ENCODE measurements at places on chromosomes 6 and 20. TPM values are rescaled to one million over a fixed set of nuclear protein-coding genes. Genes with fewer than 3 reads are reported as not detected.

- DNase-seq: no peak
Observed at GRCh38 chr6:91117550-91117949, 530.7 kb upstream of the MAP3K7 start.

- no peak for DNase-seq
Observed at GRCh38 chr6:14598017-14598864, 480.7 kb downstream of the CD83 start.

- no peak for DNase-seq
Observed at GRCh38 chr20:14538433-14538832, 201.0 kb upstream of the FLRT3 start.

DNA sequence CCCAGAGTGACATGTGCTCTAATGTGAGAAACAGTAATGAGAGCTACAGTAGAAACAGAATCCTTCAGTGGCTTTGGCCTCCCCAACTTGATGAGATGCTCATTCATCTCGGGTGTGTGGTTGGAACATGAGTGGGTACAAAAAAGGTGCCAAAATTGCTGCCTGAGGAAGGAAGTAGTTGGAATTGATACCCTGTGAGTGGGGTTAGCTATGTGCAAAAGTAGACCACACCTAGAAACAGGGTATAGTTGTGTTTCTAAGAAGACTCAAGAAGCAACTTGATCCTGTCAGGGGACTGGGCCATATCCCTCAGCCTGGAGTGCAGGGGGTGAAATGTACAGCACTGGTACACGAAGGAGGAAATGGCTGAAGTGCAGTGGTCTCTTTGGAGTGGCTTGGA lies 206.4 kb upstream of the SUPT3H start:
- DNase-seq: no peak

DNA sequence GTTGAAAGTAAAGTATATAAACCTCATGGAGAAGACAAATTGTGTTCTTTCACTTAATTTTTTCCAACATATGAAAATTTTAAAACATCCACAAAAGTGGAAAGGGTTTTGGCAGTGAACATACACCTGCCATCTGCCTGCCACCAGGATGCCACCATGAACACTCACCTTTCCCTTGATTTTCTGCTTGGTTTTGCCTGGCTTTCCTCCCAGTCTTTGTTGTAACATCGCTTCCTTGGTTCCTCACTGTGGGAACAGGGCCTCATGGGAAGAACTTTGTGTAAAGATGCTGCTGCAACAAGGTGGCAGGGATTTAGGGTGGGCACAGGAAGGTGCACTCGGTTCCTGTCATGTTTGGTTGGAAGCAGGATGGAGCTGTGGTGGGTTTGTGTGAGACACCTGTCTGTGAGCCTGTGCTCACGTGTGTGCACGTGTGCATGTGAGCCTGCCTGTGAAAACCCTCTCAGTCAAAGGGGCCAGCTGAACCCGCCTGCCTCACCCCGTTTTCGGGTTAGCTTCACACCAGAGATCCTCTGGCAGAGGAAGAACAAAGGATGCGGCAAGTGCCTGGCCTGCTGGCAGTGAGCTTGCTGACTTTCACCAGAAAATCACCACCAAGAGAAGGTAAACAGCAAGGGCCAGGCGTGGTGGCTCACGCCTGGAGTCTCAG lies 11.0 kb upstream of the RBM38 start:
- no peak for DNase-seq

- DNase-seq: peak; percentile 68
Observed at GRCh38 chr6:12751694-12752325, 35.2 kb downstream of the PHACTR1 start.

DNA sequence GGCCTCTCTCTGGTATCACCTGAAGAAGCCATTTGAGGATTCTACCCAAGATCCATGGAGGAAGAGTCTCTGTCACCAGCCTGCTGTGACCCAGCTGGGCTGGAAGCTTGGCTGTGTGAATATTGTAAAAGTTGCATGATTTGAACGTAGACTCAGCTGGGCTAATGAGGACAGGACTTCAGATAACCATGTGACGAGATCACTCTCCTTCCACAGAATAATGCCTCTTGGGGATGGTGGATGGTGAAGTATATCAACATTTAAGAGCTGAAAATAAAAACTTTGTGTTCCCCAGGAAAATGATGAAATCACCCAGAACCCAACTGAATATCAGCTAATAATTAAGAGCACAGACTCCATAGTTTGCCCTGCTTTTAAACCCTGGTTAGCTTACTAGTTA lies 427.9 kb downstream of the CD83 start:
- DNase-seq: no peak

- no peak for DNase-seq
Observed at GRCh38 chr6:149012040-149012545, 265.3 kb downstream of the UST start.

- no peak for DNase-seq
Observed at GRCh38 chr20:32879538-32879937, 20.8 kb downstream of the EFCAB8 start.

DNA sequence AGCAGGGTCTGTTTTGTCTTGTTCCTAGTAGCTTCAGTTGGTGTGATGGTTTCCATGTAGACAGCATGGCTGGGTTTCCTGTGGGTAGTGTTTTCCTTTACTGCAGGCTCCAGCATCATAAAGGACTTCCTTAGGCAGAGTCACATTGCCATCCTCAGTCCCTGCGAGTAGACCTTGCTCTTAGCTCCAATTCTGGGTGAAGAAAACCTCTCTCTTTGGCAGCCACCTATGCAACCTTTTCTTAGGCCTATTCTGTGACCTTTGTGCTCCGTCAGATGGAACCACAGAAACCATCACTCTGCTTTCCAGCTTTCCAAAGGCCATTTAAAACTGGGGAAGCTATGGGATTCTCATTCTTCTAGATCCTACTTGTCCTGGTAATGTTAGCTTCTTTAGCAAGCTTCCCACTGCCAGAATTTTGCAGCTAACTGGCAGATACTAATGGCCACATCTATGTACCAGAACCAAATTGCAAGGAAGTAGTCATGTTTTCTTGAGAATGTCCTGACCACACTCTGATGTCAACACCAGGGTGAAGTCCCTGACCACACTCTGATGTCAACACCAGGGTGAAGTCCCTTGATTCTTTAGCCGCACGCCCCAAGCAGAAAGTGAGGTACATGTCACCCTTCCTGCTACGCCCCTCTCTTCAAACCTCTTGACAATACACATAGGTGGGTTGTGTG lies 646.6 kb upstream of the HS3ST5 start:
- no peak for DNase-seq

GRCh38 chr6:15436451-15436850 lies 190.6 kb downstream of the JARID2 start:
- DNase-seq: no peak

- no peak for DNase-seq
Observed at GRCh38 chr6:35027807-35028206, 113.3 kb downstream of the TCP11 start.

GRCh38 chr20:33377366-33377765 lies 24.0 kb downstream of the CDK5RAP1 start:
- DNase-seq: no peak

- DNase-seq: no peak
Observed at GRCh38 chr20:57680934-57681914, 28.6 kb downstream of the PMEPA1 start.

GRCh38 chr20:1820138-1821079 lies 74.8 kb upstream of the SIRPA start:
- no peak for DNase-seq

DNA sequence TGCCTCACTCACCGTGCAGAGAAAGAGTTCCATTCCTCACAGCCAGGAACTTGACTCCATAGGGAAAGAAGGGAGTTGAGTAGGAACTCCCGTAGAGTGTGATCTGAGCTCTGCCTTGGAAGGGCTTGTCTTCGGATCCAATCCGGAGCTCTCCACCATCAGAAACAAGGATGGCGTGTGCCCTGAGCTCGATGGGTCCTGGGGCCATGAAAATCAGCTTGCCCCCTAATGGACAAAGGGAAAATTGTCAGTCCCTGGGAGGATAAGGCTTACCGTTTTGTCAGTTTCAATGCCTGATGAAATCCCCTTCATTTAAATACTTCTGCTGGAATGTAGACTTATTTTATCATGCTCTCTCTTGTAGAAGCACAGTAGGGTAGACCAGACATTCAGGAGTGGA lies 153.3 kb downstream of the PKHD1 start:
- DNase-seq: no peak

Gene DUSP15
- polyA plus RNA-seq: 15.3 TPM

Gene USP49
- 10.9 TPM for polyA plus RNA-seq

Gene MTFR2
- polyA plus RNA-seq: 2.4 TPM

Gene RPP21
- 31.5 TPM for polyA plus RNA-seq

Gene DDO
- 0.33 TPM for polyA plus RNA-seq

Gene HLA-DMB
- 80.3 TPM for polyA plus RNA-seq

Gene TRIM10
- polyA plus RNA-seq: 0.82 TPM

Gene GRM4
- polyA plus RNA-seq: 0.42 TPM

Data from right renal cortex interstitium (tissue), 3 donors.